Aorta (tissue), 5 donors: ENCODE measurements at places on chromosomes 1 and 21.

- DNase-seq: no peak
These were observed 1.5 kb downstream of the HIPK1 start for GRCh38 chr1:113930499-113931161.

DNA sequence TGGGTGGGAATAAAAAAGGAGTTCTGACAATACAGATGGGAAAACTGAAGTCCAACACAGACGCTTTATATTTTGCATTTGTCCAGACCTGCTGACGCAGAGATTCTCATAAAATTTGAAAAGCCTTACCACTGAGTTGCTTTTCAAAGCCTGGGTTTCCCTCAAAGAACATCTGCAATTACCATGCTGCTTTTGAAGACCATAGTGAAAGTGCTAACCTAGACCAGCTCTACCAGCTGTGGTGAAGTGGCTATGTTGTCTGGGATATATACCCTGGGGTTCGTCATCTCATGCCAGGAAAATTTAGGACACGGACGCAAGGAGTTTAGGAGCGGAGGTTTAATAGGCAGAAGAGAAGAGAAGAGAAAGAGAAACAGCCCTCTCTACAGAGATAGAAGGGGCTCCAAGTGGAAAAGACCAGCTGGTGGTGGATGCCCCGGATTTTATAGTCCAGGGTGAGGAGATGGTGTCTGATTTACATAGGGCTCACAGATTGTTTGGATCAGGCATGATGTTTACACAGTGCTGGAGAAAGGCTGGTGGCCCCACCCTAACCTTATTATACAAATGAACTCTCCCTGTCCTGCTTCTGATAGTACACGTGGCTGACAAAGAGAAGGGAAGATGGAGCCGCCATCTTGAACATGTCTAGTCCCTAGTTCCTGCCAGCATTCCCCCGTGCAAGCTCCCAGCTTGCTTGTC, 73.8 kb downstream of the AK4 start:
- DNase-seq: no peak

DNA sequence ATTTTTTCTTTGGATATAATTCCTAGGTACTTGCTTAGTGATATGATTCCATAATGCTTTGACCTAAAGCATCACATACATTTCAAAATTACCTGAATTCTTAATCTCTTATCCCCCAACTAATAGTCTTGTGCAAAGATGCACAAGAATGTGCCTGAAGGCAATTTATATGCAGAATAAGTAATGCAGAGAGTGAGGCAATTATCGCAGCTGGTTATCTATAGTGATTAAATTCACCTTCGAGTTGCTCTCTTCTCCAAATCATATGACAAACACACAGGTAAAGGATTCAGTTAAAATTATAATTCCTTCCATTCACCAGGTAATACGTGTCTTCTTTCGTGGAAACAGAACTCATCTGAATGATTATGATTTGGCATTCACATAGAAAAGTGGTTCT, 717.3 kb downstream of the MRPL39 start:
- DNase-seq: no peak

- DNase-seq: no peak
These were observed 214.4 kb downstream of the BARHL2 start for GRCh38 chr1:90502696-90503095.

GRCh38 chr1:119139857-119140176, 636 bp downstream of the WARS2 start:
- no peak for DNase-seq

DNA sequence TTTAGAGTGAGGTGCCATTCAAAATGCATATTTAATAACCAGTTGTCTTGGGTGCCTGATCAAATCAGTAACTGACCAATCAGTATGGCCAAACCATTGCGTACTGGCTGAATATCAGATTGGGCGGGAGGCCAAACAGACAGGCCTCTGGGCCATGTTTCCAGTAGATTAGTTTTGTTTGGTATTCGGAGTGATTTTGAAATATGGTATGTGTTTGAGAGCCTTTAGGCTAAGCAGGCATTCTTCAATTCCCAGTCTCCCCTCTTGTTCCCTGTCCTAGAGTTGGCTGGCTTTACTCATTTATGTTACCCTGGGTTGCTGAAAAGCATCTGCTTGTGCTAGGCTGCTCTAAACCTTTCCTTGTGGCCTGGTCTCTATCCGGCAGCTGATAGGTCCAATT, 80.1 kb downstream of the BACH1 start:
- no peak for DNase-seq

DNA sequence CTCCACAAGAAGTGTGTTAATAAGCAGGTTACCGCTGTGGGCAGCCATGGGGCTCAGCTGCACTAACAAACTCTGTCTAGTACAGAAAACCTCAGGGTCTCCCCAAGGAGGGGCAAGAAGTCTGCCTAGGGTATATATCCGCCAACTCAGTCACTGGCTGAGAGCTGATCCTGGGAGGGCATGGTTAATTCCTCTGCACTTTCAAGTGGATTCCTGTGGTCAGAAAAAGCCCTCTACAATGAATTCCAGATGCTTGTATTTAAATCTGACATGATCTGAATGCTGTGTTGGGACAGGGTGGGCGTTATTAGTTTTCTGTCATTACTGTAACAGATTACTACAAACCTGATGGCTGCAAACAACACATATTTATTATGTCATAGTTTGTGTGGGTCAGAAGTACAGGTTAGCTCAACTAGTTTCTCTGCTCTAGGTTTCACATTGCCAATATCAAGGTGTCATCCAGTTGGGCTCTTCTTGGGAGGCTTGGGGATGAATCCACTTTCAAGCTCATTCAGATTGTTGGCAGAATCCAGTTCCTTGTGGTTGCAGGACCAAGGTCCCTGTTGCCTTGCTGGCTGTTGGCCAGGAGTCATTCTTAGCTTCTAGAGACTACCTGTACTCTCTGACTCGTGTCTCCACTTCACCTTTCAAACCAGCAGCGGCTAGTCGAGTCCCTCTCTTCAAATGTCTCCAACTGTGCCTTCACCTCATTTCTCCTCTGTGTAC, 8.0 kb upstream of the SELE start:
- DNase-seq: no peak

DNA sequence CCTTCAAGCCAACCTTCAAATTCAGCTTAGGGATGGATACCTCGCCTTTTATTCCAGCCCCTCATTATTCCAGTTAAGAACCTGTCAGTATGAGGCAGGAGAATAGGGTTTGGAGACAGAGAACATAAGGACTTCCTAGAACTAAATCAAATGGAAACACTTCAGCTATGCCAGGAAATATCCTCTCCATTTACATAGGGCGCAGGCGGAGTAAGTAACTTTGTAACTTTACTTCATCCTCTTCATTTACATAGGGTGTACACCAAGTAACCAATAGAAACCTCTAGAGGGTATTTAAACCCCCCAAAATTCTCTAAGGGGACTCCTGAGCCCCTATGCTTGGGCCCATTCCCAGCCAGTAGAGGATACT, 75.4 kb upstream of the ATF3 start:
- DNase-seq: no peak

DNA sequence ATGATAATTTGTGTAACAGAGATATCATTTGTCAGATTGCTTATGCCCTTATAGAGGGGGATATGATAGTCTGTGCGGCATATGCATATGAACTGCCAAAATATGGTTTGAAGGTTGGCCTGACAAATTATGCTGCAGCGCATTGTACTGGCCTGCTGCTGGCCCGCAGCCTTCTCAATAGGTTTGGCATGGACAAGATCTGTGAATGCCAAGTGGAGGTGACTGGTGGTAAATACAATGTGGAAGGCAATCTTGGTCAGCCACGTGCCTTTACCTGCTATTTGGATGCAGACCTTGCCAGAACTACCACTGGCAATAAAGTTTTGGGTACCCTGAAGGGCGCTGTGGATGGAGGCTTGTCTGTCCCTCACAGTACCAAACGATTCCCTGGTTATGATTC, 82.4 kb downstream of the ZMYM4 start:
- DNase-seq: no peak

GRCh38 chr1:28602536-28603439, 10.7 kb downstream of the RAB42 start:
- DNase-seq: peak; percentile 69

DNA sequence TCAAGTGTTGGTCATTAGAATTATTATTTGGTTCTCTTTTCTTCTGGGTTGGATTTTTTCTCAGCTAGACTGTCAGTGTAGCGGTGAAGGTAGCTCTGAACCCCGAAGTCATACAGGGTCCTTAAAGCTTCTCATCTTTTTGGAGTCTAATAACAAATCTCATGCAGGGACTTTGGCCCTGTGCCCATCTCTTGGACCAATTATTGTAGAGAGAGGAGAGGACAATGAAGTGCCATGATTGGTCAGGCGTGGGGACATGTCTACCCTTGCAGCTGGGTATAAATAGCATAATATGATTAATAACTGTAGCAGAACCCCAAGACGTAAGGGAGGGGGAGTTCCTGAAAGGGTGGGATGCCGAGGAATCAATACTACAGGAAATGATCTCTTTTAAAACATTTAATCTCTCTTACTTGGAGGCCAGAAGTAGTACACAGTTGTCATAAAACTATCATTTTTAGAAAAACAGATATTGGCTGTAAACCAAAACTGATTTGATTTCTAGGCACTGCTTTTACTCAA, 8.8 kb downstream of the MAGI3 start:
- no peak for DNase-seq

GRCh38 chr21:44751186-44751798, 39.9 kb upstream of the TSPEAR start:
- DNase-seq: peak; percentile 48

GRCh38 chr1:115280064-115280463, 58.0 kb downstream of the NGF start:
- no peak for DNase-seq

DNA sequence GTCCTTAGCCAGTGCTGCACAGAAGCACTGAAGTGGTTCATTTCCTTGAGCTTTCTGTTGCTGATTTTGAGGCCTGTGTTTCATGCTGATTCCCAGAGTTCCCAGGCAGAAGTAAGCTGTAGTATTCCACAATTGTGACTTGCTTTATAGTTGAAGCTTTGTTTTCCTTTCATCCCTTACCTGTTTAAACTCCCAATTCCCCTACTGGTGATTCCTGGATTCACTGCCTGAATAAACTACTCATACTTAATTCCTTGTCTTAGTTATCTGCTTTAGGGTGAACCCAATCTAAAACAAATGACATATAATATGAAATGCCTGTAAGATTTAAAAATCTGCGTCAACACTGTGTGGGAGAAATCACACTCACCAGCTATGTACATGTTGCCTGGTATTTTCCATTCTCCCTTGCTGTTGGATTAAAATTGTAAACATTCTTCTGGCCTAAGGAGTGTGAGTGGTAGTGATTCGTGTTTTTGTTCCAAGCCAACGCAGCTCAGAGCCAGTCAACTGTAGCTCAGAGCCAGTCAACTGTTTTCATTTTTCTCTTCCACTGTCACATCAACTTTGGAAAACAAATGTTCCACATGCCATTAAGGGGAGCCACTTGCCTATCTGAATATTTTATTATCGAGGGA, 879.4 kb downstream of the MRPL39 start:
- no peak for DNase-seq

- no peak for DNase-seq
These were observed 115.6 kb downstream of the UCHL5 start for GRCh38 chr1:192943522-192943921.

- DNase-seq: no peak
These were observed 14.3 kb downstream of the PLEKHA6 start for GRCh38 chr1:204345438-204345841.

GRCh38 chr1:182604175-182605164, at the start of gene RGS16:
TSS of gene RGS16 (minus strand) at chr1:182604389. CDS start at chr1:182604259, 130 bp downstream.
- DNase-seq: peak; percentile 98
